ENCODE measurements at places on chromosomes 2 and 18.

DNA sequence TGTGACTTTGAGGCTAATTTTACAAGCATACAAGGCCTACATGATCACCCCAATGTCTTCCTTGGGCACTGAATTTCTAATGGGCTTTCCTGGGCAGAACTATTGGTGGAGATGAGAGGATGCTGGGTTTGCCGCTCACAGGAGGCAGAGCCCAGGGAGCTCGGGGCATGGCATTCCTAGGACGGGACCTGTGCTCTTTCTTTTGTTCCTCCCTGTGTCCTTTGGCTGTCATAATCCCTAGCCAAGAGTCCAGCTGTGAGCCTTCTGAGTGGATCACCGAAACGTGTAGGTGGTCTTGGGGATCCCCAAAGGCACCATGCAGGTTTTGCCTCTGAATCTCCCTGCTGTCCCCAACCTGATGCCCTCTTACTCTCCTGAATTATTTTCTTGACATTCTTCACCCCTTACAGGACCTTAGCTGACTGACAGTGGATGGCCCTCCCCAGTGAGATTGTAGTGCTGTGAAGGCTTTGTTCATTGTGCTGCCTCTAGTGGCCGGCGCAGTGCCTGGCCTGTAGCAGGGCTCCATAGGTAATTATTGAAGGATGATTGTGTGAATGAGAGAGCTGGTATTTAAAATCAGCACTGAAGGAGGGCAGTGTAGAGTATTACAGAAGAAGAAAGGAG, 221.9 kb downstream of the ZNF407 start:
- DNase-seq: no peak

GRCh38 chr2:147550995-147551731, 293.7 kb upstream of the ACVR2A start:
- DNase-seq: no peak

DNA sequence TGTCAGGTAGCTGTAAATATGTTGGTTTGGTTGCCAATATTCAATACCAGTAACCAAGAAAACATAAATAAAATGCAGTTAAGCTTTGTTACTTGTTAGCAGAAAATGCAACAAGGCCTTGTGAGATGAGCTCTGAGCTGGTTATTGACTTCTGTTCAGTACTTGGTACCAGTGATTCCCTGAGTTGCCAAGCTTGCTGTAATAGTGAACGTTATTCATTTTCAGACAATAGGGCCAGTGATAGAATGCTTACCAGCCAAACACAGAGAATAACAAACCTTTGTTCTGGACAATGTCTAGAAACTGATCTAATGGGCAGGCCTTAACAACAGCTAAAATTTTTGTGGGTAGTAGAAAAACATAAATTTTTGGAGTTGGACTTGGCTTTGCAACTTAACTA, 29.5 kb downstream of the RASGRP3 start:
- DNase-seq: no peak

DNA sequence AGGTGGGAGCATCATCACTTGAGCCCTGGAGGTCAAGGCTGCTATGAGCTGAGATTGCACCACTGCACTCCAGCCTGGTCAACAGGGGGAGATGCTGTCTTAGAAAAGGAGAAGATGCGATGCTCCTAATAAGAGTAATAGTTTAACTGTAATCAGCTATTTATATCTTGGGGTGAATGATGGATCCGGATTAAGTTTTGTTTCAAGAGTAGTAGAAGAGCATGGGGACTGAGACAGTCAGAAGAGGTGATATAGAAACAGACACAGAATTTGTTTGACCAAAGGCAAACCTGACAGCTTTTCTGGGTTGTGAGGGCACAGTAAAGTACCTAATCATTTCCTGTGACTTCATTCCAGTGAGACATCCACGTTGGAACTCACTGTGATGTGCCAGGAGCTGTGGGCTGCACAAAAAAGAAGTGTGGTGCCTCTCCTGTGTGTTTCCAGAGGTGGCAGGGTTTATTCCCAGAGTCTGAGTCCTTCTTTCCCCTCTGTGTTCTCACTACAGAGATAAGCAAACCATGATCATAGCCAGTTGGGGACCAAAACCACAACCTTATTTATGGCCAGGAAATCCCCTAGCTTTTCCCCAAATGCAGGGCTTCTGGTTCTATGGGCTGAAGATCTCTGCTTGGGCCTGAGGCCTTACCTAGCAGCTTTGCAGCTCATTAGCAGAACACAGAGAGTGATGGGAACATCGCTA, 113.7 kb downstream of the XRCC5 start:
- DNase-seq: no peak

DNA sequence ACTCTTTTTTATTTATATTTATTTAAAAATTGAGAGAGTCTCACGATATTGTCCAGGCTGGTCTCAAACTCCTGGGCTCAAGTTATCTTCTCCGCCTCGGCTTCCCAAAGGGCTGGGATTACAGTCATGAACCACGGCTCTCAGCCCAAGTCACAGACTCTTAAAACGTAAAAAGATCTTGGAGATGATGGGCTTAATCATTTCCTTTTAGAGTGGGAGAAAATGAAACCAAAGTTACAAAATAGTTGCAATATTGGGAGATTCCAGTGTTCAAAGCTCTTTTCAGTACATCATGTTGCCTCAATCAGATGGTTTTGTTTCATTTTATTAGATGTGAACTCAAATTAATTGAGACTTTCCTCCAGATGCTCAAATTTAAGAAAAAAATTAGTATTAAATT, 151.4 kb upstream of the XPO1 start:
- DNase-seq: no peak

DNA sequence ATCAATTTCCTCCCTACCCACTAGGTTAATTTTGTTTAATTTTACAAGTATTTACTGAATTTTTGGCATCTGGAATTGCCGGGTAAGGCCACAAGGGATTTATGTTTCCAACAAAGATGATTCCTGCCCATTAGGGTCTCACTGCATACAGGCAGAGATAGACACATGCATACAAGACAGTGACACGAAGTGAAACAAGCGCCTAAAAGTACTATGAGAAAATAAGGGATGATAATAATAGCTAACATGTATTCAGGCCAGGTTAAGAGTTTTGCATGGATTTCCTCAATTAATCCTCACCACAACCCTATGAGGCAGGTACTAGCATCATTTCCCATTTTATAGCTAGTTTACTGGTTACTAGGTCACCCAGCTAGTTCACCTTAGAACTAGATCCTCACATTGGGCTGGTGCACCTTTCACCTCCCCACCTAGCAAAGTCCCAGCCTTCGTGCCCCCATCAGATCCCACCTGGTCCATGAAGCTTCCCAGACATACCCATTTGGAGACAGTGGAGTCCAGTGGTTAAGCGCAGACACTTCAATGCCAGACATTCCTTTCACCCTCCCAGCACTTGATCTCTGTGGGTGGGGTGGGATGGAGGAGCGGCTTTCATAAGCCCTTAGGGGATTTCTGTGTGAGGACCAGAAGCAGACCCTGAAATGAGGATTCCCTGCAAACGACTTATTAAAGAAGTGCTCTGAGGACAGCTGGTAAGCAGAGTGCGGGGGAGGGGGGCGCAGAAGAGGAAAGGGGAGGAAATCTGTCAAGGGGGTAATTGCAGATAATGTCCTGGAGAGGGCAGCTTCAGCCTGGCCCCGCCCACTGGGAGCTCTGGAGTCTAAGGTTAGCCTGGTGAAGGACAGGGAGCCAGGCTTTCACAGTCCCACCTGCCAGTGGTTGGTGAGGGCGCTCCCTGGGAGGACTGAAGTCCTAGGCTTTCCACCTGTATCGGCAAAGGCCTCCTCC, 5.8 kb upstream of the DGUOK start:
- no peak for DNase-seq

DNA sequence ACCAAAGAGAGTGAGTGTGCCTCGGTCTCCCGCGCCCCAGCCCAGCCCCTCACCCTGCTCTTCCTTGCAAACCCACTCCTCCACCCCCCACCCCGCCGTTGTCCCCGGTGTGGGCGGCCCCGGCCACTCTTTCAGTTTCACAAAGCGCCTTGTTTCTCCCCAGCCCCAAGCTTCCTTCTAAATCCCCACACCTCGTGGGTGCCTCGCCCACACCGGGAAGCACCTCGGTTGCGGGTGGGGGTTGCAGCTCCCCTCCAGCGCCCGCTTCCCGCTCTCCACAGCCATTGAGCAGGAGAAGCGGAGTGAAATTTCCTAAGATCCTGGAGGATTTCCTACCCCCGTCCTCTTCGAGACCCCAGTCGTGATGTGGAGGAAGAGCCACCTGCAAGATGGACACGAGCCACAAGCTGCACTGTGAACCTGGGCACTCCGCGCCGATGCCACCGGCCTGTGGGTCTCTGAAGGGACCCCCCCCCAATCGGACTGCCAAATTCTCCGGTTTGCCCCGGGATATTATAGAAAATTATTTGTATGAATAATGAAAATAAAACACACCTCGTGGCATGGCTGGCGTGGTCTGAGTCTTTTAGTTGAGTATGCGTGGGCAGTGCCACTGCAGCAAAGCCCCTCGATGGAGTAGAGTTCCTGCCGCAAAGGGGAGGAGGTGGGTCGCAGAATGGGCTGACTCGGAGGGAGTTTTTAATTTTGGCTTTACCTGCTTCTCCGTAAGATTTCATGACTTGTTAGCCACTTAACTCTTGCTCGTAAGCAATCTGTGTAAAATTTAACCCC, 848 bp downstream of the TMSB10 start:
- DNase-seq: no peak

- DNase-seq: no peak
Observed at GRCh38 chr2:118103951-118104940, 16.0 kb downstream of the INSIG2 start.

DNA sequence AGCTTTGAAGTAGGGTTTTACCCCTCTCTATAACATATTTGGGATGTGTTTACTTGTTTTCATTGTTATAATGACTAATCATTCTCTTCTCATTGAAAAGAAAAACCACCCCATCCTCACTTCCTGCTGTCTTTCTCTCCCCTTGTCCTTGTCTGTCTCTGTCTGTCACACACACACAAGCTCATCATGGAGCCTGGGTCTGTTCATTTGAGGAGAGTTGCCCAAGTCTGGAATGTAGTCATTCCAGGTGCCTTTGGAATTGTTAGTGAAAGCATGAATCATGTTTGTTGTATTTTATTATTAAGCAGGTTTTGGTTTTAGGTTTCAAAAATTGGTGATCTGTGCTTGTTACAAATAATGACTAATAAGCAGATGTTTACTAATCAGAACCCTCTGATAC, 133.5 kb upstream of the IL1R2 start:
- no peak for DNase-seq

GRCh38 chr18:37667836-37668235, 102.2 kb upstream of the CELF4 start:
- no peak for DNase-seq

GRCh38 chr2:5959836-5960820, 267.9 kb downstream of the SOX11 start:
- no peak for DNase-seq

- DNase-seq: no peak
Observed at GRCh38 chr2:131077966-131078365, 15.3 kb downstream of the FAM168B start.

DNA sequence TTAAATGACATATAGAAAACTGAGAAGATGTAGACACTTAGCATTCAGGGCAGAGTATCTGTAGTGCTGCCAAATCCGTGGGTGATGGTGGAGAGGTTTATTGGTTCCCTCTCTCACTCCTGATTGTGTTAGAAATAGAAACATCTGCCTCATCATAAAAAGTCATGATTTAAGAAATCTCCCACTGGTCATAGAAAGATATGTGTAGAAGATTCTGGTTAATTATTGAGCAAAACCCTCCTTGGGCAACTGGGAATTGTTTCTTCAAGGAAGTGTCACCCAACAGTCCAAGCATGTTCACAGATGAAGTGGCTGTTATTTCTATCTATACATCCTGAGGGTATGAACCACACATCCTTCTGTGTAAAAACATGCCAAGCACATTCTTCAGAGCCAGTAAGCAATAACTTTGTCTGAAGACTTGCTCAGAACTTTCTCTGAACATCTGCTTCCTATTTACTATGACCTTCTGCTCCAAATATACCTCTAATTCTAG, 33.6 kb upstream of the CHRNA1 start:
- no peak for DNase-seq

GRCh38 chr2:17805166-17805565, 11.1 kb upstream of the MSGN1 start:
- DNase-seq: no peak

DNA sequence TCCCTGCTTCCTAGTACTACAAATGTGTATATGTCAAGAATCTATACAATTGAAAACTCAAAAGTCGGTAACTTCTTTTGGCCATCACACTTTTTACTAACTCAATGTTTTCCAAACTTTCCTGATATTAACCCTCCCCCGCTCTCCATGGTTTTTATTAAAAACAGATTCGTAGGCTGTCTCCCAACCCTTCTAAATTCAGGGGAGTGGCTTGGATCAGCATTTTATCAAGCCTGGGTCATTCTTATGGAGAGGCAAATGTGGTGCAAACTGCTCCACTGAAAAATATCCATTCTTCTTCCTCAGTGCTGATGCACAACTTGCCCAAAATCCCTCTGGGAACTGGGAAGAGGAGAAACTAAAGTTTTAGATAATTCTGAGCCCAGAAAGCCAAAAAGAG, 134.2 kb downstream of the RIF1 start:
- no peak for DNase-seq

DNA sequence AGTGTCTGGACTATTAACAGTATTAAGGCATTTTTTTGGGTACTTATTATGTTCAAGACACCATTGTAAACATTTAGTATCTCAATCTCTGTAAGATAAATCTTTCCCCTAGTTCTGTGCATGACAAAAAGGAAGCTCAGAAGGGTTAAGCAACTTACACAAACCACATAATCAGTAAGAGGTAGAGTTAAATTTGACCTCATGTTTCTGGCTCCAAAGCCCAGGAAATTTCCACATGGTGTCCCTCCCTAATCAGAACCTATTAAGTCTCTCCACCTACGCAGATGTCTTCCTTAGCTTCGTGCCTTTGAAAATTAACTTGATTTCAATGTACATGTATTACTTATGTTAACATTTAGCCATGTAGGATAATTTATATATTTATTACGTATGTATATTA, 2.0 kb downstream of the MFSD6 start:
- no peak for DNase-seq

GRCh38 chr2:47129191-47129706, 25.9 kb downstream of the STPG4 start:
- DNase-seq: no peak

DNA sequence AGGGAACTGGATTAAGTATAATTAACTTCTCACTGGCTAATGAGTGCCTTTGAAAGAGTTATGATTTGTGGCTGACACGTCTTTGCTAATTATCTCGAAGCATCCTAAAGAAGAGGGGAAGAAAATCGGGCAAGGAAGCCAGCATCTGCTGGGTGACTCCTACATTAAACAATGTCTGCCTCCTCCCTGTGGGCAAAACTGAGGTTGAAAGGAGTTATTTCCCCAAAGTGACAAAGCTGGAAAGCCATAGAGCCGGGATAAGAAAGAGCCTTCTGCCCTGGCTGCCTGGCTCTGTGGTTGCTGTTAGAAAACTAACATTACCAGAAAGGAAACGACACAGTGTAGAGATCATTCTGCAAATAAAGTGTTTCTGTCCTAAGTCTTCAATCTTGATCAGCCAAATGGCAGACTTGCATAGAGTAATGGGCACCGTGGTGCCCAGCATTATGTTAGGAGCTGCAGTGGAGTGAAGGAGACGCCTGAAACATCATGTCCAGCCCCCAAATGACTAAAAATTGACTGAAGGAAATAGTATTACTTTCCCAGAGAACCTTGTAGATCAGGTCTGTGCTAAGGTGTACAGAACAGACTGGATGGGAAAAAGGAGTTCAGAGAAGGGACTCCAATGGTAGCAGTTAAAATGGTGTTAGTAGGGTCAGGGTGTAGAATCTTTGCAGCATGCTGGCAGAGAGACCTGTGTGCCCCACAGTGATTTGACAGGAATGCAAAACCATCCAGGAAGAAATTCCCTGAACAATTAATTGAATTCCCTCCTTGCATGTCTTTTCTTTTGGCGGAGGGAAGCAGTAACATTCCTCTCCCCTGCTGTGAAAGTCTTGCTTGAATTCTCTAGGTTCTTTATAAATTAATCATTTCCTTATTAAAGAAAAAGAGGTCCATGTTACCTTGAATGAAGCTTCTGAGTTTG, 44.4 kb downstream of the ALPK2 start:
- DNase-seq: no peak
